ENCODE measurements at places on chromosomes 1 and 21.

- no peak for DNase-seq
Observed at GRCh38 chr1:87451229-87451920, 122.7 kb downstream of the LMO4 start.

DNA sequence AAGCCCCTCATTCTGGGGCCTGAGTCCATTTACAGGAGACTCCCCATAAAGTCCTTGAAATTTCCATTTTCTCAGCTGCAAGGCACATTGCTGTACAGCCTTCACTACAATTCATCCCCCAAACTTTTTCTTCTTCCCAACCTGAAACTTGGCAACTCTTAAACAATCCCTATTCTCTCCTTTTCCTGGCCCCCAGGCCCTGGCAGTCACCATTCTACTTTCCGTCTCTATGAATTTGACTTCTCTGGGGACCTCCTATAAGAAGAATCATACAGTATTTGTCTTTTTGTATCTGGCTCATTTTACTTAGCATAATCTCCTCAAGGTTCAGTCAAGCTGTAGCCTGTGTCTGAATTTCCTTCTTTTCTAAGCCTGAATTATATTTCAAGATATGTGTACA, 332.9 kb downstream of the PCP4 start:
- no peak for DNase-seq

DNA sequence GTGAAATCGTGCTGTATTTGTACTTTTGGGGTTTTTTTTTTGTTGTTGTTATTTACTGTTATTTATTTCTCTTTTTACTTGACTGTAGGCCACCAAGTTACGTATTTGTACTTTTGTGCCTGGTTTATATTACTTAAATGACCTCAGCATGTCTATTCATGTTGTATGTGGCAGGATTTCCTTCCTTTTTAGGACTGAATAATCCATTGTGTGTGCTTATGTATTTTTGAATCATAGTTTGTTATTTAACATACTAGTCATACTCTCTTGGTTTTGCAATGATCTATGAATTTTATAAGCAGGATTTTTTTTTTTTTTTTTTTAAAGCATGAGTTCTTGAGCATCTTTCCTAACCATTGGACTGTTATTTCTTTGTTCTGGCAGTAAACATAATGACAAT, 51.2 kb downstream of the RNF2 start:
- DNase-seq = no peak

DNA sequence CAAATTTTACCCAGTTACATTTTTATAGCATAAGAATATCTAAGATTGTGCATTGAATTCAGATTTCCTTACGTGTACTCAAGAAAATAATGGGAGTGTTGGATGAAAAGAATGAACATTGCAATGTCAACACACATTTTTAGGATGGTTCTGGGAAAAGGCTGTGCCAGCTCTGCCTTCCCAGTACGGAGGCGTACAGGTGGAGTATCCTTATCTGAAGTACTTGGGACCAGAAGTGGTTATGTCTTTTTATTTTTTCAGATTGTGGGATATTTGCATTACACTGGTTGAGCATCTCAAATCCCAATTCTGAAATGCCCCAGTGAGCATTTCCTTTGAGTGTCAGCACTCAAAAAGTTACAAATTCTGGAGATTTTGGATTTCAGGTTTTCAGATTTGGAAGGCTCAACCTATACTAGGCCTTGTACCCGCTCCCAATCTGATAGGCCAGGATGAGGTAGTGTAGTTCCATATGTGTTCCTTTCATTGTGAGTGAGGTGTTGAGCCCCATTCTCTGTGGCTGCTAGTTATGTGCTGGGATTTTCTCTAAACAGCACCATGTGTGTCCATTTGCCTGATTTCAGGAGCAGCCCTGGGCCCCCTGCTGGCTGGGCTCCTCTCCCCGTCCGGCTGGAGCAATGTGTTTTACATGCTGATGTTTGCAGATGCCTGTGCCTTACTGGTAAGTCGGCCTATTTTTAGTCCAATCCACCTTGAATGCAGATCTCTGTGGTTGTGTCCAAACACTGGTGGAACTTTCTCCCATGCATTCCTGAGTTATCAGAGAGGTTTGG, 60.8 kb downstream of the SLC37A1 start:
- DNase-seq = no peak

- no peak for DNase-seq
Observed at GRCh38 chr1:154698320-154699096, 90.5 kb upstream of the ADAR start.

- DNase-seq = no peak
Observed at GRCh38 chr21:33964706-33965325, 49.2 kb upstream of the ATP5PO start.

- no peak for DNase-seq
Observed at GRCh38 chr1:220432408-220432807, 95.5 kb upstream of the MARK1 start.

GRCh38 chr1:240344918-240345317, 253.2 kb downstream of the FMN2 start:
- DNase-seq = no peak

DNA sequence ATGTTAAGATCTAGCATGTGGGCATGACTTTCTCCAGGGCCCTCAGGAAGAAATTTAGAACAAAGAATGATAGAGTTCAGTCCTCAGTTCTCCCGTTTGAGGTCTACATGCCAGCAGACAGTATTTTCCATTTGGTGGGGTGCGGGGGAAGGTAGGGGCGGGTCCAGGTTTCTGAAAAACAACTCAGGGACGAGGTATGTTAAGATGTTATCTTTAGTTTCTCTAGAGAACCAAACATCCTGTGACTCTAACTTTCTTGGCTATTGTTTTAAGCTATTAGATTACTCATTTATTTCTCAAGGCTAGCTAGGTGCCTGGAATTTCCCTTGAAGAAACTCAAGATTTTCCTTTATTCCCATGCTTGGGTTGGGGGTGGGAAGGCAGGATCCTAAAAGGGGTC, 42.3 kb upstream of the SYT14 start:
- no peak for DNase-seq

GRCh38 chr1:240478536-240478935, 133.4 kb downstream of the GREM2 start:
- DNase-seq = no peak

- no peak for DNase-seq
Observed at GRCh38 chr1:25624156-25624555, 7.6 kb downstream of the MAN1C1 start.

DNA sequence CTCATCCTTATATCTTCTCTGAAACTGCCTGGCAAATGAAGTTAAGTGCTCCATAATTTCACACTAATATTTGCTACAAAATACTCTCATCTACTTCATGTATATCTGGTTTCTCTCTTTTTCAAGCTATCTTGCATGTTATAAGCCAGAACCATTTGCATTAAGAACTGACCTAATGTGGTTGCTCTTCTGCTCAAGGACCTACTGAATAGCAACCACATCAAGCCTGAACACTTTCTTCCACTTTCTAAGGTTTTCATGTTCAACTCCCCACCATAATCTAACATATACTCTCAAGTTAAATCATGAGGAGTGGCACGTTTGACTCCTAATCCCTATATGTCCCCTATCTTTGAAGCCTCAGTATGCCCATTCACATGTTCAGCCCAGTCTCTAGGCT, 27.2 kb downstream of the RGS1 start:
- DNase-seq = no peak

DNA sequence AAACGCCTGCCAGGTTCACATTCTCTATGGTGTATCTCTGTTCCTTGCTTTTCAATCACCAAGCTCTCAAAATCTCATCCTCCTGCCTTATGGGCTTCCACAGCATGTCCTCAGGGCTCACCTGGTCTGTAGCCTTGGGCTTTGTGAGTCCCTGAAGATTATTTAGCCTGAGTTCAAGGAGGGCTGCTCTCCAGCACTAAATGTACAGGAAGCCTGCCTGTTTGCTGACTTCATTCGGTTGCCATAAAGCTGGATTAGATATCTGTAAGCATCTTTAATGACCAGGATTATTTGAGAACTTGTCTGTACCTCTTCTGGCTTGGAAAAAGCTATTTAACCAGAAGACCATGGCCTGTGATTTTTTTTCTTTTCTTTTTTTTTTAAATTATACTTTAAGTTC, 6.9 kb upstream of the REG4 start:
- DNase-seq = no peak

GRCh38 chr1:30962609-30963508, 54.3 kb upstream of the SDC3 start:
- DNase-seq = no peak

- DNase-seq = no peak
Observed at GRCh38 chr1:20728371-20729154, 3.9 kb downstream of the SH2D5 start.

DNA sequence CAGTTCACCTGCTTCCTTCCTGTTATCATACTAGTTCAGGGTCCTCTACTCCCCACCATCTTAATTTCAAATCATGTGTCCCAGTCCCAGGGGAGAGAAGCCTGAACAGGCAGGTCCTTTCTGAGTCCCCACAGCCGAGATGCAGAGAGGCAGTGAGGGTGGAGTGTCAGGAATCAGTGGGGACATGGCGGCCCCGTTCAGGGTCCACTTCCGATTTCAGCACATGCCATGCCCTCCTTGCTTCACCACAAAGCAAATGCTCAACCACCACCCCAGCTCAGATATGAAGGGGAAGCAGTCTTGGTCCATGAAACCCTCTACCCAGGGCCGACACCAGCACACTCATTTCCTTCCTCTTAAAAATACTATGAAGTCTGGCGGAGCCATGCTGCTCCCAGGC, 5.2 kb upstream of the SEMA4A start:
- no peak for DNase-seq

- DNase-seq = no peak
Observed at GRCh38 chr1:239725933-239726332, 339.6 kb downstream of the CHRM3 start.

DNA sequence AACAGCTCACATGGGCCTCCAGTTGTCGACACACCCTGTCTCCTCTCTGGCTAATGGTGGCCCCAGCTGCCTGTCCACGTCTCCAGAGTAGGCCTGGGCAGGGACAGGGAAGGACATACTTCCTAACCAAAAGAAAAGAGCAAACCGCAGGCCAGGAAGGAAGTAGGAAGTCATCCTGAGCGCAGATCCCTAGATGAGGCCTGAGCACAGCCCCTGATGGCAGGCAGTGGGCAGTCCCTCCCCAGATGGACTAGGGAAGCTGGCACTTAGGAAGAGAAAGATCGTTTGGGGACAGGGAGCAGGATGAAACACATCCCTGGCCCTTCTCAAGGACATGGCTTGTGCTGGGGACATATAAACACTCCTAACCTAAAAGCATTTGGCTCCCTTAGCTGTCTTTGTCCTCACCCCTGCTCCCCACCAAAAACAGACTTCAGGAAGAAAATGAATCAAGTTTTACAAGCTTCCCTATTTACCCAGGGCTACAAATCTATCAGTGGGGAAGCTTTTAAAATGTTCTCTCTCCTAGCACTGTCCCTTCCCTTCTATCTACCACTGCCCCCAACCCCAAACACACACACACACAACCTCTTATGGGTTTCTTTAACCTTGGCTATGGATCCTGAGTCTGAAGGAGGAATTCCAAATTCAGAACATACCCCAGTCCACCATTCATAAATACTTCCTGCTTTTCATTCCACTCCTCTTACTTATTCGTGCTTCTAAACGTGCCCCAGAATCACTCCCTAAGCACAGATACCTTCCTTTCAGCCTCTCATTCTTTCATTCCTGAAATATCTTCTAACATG, 21.1 kb downstream of the SSBP3 start:
- no peak for DNase-seq

- DNase-seq = no peak
Observed at GRCh38 chr1:154324241-154324640, 1.1 kb upstream of the ATP8B2 start.

GRCh38 chr1:1832820-1833219, 54.5 kb upstream of the NADK start:
- DNase-seq = no peak

DNA sequence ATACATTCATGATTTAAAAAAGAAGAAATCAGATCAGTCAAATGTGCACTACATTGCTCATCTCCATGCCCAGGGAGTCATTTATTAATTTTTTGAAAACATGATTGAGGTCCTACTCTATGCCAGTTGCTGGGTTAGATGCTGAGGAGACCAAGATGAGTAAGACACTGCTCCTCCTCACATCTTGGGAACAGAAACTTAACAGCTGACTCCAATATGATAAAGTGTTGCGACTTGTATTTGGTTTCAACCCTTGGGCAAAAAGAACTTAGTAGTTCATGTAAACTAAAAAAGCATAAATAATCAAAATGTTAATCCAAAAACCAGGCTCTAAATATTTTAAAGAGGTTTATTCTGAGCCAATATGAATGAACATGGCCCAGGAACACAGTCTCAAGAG, 56.9 kb downstream of the OPTC start:
- DNase-seq = no peak

- DNase-seq = no peak
Observed at GRCh38 chr1:54603241-54603640, 20.1 kb downstream of the FAM151A start.

DNA sequence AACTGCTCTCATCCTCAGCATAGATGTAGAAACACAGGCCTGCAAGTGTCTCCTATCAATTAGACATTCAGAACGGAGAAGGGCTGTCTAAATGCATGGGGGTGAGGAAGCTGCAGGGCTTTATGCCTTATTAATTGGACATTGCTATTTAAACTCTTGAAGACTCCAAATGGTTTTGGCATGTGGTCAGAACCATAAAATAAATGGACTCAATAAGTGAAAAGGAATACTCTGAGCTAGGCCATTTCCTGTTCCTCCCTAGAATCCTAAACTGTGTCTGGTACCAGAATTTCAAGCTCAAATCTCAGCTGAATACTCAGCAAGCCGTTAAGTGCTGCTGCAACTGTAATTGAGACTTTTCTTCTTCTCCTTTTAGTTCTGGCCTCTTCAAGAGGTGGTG, 80.4 kb upstream of the C1orf87 start:
- DNase-seq = no peak

DNA sequence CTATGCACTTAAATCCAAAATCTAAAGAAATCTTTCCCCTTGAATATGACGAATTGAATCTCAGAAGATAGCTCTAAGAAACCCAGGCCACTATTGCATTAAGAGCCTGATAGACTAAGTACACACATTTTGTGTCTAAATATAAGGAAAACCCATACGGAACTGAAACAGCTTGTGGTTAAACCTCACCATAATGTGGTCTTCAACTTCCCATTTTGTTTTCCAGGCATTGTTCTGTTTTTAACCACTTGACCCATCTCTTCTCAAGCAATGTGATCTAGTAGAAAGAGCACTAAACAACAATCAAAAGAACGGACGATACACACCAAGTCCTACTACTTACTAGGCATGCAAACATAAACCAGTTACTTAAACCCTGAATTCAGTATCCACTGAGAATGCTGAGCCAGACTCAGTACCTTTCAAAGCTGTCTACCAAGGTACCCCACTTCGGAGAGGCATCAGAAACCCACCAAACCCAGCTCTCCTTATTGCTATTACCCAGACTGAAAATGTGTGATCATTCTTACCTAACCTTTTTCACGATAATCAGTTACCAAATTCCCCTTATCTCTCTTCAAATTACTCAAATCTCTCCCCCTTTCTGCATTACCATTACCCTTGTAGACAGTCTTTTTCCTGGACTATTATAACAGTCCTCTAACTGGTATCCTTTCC, 12.8 kb downstream of the OTUD7B start:
- DNase-seq = no peak

DNA sequence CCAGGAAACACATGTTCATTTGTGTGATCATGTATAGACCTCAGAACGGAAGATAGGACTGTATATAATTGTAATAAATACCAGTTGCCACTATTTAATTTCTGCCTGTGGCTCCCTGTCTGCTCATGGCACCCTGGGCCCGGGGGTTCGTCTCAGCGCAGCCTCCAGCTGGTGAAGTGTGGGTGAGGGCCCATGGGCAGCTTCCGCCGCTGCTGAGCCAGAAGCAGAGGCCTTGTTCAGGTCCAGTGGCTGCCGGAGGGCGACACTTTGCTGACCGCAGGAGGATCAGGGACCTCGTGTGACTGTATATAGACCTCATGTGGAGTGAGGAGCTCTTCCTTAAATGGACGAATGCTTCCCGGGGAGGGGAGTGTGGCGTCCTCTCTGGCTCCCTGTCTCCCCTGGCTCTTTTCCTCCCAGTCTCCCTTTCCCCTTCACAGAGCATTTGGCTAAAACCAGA, 155.9 kb downstream of the PEX14 start:
- DNase-seq = no peak
